ENCODE measurements at places on chromosomes 5 and 9. TPM values are rescaled to one million over a fixed set of nuclear protein-coding genes. Genes with fewer than 3 reads are reported as not detected.

FCN2 gene
- 95.7 TPM for total RNA-seq

HSD17B3 gene
- total RNA-seq = 1.7 TPM

FGD3 gene
- 2.3 TPM for total RNA-seq

NRARP gene
- 1.3 TPM for total RNA-seq

BHMT2 gene
- 374 TPM for total RNA-seq

CARTPT gene
- not detected for total RNA-seq

ITGA1 gene
- 69.5 TPM for total RNA-seq

TMEFF1 gene
- total RNA-seq = 0.20 TPM

TMEM174 gene
- total RNA-seq = not detected

OR1J2 gene
- total RNA-seq = not detected

ZFP62 gene
- 7.3 TPM for total RNA-seq

SARDH gene
- total RNA-seq = 208 TPM

THBS4 gene
- 0.23 TPM for total RNA-seq

PCDHGA2 gene
- total RNA-seq = 1.1 TPM

BDP1 gene
- total RNA-seq = 8.2 TPM

MUSK gene
- not detected for total RNA-seq

ADAMTSL1 gene
- 1.9 TPM for total RNA-seq

CDC23 gene
- 12.1 TPM for total RNA-seq

MPDZ gene
- 62.6 TPM for total RNA-seq

PCDHB10 gene
- 0.28 TPM for total RNA-seq

FOXD4 gene
- total RNA-seq = not detected

TRAPPC13 gene
- 7.5 TPM for total RNA-seq

MINAR2 gene
- total RNA-seq = not detected

PCDHB14 gene
- total RNA-seq = 0.75 TPM

CBY3 gene
- not detected for total RNA-seq

CDC14B gene
- total RNA-seq = 29.0 TPM

ST8SIA4 gene
- total RNA-seq = 1.7 TPM

C5orf58 gene
- total RNA-seq = not detected

CCNB1 gene
- total RNA-seq = 2.7 TPM

SLC46A2 gene
- not detected for total RNA-seq

UBTD2 gene
- 7.1 TPM for total RNA-seq

NR4A3 gene
- 0.13 TPM for total RNA-seq

LRRC19 gene
- total RNA-seq = 0.55 TPM

IL3 gene
- total RNA-seq = not detected

IFNA21 gene
- total RNA-seq = not detected

CENPK gene
- 0.25 TPM for total RNA-seq

CD14 gene
- 211 TPM for total RNA-seq

MAP3K1 gene
- total RNA-seq = 5.8 TPM

PCDHGA1 gene
- 0.10 TPM for total RNA-seq

KIAA0825 gene
- 3.1 TPM for total RNA-seq

IFNK gene
- not detected for total RNA-seq

PCDHGC3 gene
- 8.5 TPM for total RNA-seq

TMEM171 gene
- 0.98 TPM for total RNA-seq

SPAAR gene
- 1.1 TPM for total RNA-seq

GABRA1 gene
- total RNA-seq = not detected

LRRC14B gene
- not detected for total RNA-seq

SOX30 gene
- total RNA-seq = not detected

WDR31 gene
- total RNA-seq = 3.0 TPM

SMIM23 gene
- not detected for total RNA-seq

ZCCHC9 gene
- total RNA-seq = 12.2 TPM
